ENCODE measurements at places on chromosomes 5 and 9. TPM values are rescaled to one million over a fixed set of nuclear protein-coding genes. Genes with fewer than 3 reads are reported as not detected.

The PTGDS gene
- total RNA-seq, result 15.3 TPM

The CER1 gene
- 0.30 TPM for total RNA-seq

The CD274 gene
- 1.5 TPM for total RNA-seq

The ADAM19 gene
- total RNA-seq, result 5.9 TPM

The DNM1 gene
- total RNA-seq, result 58.4 TPM

The POLR3G gene
- 2.4 TPM for total RNA-seq

The CDO1 gene
- 26.8 TPM for total RNA-seq

The OLFML2A gene
- 49.1 TPM for total RNA-seq

The LCN1 gene
- not detected for total RNA-seq

DNA sequence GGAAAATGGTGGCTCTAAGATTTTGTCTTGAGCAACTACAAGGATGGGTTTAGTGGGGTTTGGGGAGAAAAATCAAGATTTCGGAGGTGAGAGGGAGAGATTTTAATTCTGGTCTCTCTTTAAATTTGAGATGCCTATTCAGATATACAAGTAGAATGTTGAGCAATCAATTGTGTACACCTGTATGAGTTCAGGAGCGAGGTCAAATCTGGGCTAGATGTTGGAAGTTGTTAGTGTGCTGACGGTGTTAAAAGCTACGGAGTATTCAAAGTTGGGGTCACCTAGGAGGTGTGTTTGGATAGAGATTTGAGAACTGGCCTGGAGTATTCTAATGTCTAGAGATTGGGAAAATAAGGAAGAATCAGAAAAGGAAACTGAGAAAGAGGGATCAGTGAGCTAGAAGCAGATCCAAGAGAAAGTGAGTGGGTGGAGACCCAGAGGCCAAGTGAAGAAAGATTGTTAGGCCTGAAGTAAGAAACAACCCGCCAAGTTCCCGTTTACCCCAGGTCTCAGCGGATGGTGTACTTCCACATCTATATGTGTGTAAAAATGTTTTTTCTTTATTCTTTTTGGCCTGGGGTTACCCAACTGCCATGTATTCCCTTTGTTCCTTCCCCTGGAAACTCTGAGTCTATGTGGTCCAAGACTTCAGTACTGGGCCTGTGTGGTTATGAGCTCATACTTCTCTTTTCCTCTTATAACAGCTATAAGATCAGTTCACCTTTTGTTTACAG, 11.9 kb upstream of the ARHGAP26 start:
- DNase-seq, result no peak

GRCh38 chr9:121947775-121948174, 145.3 kb downstream of the TTLL11 start:
- no peak for DNase-seq

- DNase-seq, result no peak
Measured at GRCh38 chr5:131640043-131640856, 5.2 kb upstream of the RAPGEF6 start.

- no peak for DNase-seq
Measured at GRCh38 chr9:90909225-90909624, 107.6 kb downstream of the SYK start.

DNA sequence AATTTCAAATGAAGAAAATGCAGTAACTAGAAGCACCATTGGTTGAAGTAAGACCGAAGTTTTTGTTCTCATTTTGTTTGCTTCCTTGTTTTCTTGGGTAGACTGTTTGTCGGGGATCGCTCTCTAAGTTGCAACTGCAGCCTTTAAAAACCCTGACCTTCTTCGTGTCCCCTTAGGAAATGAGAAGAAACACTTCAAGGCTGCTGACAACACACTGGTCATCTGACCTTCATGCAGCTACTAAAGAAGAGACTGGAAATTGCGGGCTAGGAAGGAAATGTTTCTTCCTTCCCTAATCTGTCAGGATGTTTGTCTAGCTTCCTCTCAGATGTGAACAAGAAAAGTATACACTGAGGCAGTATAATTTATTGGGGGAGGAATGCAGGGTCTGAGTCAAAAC, 50.7 kb upstream of the CHSY3 start:
- no peak for DNase-seq

DNA sequence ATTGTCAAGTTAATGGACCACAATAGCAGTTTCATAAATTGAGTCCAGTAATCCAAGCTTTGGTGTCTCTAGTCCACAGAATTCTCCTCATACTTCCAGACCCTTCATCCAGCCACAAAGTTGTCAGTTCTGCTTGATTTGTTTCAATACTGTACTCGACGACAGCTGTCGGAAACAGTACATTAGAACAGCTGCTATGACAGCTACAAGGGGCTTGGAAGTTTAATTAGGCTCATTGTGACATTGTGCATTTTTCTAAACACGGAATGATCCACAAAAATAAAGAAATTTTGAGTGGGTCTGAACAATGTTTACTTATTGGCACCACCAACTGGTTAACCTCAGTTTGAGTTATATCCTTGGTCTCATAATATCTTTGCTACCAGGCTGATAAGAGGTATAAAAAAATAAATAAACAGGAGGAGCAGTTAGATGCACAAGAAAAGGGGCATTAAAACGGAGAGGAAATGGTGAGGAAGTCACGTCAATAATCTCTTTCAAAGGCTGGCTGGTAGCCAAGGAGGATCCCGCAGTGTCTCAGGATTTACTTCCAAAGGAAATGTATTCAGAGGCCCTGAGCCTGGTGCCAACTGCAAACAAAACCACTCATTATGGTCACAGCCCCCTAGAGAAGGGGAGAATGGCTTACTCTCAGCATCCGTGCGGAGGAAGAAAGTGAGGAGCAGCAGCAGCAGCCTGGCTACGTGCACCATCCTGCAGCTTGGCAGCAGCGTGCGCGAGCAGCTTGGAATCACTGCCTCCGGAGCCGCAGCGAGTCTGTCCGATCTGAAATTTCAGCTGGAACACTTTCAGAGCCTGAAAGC, 933.8 kb upstream of the DMAC1 start:
- DNase-seq, result peak; percentile 79

GRCh38 chr9:113602126-113603047, 138.9 kb downstream of the RGS3 start:
- DNase-seq, result peak; percentile 84

DNA sequence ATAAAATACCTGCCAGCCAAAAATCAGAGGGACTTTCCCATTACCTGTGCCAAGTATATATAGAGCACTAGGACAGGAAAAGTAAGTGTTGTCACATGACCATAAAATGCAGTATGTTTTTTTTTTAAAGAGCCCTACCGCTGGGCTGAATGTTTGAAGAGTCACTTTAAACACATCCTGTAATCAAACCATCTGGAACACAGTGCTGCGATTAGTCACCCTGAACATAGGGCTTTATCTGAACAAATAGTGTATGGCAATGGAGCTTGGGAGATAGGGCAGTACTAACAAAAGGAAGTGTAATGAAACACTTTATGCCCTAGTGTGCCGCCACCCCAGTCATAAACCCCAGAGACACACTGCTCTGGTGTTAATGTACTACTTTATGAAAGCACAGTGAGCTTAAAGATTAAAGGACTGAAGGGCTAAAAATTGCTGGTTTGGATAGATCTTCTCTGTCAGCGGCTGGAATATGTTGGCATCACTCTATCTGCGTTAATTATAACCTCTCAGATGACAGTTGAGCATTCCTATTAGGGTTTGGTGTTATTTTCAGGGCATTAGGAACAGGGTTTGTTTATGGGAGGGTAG, 90.4 kb downstream of the ZNF608 start:
- peak; percentile 88 for DNase-seq

- no peak for DNase-seq
Measured at GRCh38 chr5:169712428-169712827, 75.4 kb downstream of the DOCK2 start.

DNA sequence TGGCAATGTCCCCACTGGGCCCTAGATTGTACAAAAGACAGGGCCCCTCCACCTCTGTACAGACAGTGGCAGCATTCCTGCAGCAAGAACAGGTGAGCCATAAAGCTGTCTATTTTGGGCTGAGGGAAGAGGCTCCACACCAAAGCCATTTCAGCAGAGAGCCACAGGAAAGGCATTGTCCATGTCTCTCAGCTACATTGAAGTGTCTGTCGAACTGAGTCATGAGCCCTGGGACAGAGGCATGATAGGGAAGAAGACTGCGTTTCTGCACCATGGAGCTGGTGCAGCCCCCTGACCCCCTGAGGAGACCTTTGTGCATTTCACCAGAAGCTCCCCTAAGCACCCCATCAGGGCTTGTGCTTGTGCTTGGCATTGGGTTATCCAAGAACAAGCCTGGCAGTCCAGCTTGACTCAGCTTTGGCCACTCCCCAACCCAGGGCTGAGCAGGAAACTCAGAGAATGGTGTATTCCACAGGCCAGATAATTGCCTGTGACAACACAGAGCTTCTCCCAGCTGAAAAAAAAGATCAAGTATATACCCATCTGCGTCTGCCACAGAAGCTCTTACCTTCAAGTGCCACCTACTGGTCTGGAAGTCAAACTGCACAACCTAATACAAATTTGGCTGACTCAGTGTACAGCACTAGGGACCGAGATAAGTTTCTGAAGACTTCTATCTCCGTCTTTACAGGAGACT, 5.9 kb upstream of the FRMD3 start:
- peak; percentile 31 for DNase-seq

GRCh38 chr5:10222326-10222725, 27.4 kb downstream of the ATPSCKMT start:
- DNase-seq, result no peak

DNA sequence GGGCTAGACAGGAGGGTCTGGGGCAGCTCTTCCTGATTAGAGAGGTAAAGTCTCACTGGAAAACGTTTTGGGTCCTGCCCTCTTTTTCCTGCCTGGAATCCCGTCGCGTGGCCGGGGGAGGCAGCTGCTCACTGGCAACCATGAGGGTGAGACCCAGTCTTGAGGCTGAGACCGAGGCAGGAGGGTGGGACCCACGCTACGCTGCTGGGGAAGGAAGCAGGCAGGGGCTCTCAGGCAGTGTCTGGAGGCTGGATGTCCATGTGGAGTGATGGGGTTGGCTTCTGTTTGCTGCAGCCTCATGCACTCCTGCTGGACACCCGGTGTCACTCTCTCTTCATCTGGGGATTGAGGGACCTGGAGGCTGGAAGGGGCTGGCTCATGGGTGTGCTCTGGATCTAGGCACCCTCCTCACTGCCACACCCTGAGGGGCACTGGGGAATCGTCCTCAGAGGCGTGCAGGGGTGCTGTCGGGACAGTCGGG, 11.3 kb upstream of the SLC2A6 start:
- no peak for DNase-seq

GRCh38 chr5:150734579-150735384, 24.0 kb downstream of the DCTN4 start:
- DNase-seq, result no peak

DNA sequence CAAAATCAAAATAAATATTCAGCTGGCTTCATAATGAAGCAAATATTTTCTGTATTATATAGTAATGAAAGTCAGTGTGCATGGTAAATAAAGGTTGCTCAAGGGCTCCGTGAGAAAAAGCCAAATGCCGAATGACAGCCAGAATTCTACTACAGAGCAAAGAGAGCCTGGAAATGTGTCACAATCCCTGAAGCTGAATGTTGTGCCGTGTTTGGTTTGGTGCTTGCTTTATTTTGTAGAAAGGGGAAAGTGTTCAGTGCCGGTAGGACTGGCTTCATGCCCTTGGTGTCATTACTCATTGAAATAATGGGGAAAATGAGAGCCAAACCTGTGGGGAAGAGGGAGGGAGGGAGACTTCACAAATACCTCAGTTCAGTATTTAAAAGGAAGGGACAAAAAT, 26.8 kb upstream of the ADAMTSL1 start:
- DNase-seq, result no peak

DNA sequence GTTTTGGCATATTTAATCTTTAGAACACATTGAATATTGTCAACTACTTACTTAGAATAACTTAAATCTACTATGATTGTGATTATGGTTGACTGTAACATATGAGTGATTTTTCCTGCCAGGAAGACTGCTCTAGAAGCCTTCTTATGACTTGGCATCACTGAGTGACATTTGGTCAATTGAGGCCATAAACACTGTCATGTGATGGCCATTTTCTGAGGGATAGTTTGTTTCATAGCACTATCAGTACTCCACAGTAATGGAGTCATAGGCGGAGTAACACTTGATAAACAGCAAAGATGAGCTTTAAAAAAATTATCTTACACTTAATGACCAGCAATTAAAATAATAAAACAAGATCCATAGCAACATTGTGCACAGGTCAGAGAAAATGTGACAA, 31.0 kb downstream of the C9orf40 start:
- no peak for DNase-seq

DNA sequence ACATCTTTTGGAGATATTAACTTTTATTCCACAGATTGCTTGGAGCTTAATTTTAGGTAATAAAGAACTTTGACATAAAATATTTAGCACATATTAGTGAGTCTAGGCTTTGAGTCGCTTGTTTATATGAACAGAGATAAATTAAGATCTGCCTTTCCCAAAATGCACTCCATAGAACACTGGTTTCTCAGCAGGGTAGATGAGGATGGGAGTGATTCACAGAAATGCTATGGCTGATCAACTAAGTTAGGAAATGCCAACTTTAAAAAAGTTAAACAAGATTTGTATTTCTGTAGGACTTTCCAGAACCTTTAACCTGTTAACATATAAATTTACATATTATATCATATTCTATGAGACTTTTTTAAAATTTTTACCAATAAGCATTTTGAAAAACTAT, 65.2 kb downstream of the STARD4 start:
- DNase-seq, result no peak

DNA sequence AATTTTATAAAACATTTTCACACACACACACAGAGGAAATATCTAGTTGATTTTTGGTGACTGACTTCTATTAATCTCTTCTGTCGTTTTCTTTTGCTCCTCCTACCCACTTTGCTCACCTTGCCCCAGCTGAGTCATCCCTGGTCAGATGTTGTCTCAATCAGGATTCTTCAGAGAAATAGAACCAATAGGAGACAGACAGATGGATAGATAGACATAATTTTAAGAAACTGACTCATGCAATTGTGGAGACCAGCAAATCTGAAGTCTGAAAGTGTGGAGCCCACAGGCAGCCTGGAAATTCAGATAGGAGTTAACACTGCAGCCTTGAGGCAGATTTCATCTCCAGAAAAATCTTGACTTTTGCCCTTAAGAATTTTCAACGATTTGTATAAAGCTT, 37.0 kb upstream of the PIK3R1 start:
- no peak for DNase-seq
